ENCODE measurements at places on chromosomes 6 and 20.

DNA sequence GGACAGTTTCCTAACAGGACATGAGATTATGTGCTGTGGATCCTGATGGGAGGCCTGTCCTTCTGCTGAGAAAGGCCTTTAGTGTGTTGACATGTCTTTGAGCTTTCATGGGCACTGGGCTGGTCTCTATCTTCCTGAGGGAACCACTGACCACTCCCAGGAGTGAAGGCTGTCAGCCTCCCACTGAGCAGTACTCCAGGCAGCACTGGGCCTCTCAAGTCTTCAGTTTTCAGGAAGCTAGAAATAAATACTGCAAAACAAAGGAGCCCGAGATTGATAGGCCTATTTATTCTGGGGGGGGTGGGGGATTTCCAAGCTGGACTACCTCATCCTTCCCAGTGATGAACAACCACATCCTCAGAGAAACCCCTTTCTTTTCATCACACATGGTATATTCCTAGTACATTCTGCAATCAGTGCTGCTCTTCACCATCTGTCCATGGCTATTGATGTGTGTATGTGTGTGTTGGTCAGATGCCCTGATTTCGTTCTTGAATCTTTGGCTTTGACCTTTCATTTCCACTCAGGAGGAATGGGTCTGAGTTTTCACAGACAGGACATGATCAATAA lies 180.9 kb upstream of the SPTLC3 start:
- no peak for DNase-seq

GRCh38 chr20:45405571-45406259 lies 2.4 kb upstream of the DBNDD2 start:
- DNase-seq = no peak

GRCh38 chr20:38804221-38804620 lies 1.3 kb upstream of the PPP1R16B start:
- DNase-seq = no peak

DNA sequence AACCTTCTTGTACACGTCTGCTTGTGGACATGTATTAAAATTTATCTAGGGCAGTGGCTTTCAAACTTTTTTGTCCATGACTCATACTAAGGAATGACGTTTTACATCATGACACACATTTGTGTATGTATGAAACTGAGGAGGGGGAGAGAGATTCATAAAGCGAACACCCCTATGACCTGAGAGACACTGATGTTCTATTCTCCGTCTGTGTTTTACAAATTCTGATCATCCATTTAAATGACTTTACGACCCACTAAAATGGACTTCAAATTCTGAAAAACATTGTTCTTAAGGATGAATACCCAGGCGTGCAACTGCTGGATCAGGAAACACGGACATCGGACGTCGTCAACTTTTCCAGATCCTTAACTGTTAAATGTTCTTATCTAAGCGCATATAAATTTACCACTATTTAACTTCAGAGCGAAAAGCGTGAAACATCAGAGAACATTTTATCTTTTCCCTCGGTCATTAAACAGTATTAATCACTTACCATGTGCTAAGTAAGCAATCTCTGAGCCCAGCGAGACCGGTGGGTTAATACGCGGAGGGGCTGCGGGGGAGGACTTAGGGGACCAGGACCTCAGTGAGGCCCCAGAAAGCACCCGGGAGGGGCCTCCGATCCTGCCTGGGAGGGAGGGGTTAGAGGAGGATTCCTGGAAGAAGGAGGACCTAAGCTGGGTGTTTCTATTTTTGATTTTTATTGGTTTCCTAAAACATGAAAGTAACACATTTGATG lies 1.2 kb downstream of the PLAGL1 start:
- DNase-seq = no peak

- DNase-seq = peak; percentile 8
Measured at GRCh38 chr20:21719592-21720214, 14.2 kb downstream of the PAX1 start.

- DNase-seq = no peak
Measured at GRCh38 chr20:20014659-20015058, 2.5 kb upstream of the NAA20 start.

DNA sequence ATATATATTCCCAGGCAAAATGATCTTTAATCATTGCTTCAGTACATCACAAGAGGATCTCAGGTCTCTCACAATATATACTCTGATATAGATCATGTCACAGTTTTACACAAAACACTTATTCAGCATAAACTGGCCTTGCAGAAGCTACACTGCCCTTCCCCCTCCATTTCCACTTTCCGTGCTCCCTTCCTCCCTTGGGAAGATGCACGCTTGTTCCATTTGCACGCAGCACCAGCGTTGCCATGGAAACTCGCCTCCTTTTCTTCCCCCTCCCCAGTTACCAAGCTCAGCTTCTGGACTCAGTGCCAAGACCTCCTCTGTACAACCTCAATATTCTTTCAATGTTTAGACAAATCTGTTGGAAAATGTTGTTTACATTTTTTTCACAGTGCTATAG lies 154.6 kb downstream of the RFPL4B start:
- DNase-seq = no peak

GRCh38 chr6:129684903-129685661 lies 24.9 kb downstream of the ARHGAP18 start:
- no peak for DNase-seq

DNA sequence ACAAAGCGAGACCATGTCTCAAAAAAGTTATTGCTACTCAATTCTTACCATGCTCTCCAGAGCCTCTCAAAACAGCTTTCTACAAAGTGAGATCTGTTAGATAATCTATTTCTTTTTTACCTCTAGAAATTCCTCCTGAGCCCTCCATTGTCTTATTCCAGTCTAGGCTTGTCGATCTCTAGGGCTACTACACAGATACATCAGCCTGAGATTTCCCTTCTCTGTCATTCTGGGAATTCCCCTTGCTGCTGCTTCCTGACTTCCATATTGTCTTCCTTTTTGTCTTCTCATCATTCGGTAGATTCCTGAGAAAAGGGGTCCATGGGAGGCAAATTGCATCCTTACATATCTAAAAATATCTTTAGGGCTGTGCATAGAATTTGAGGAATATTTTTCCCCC lies 75.6 kb upstream of the GNRH2 start:
- DNase-seq = no peak

DNA sequence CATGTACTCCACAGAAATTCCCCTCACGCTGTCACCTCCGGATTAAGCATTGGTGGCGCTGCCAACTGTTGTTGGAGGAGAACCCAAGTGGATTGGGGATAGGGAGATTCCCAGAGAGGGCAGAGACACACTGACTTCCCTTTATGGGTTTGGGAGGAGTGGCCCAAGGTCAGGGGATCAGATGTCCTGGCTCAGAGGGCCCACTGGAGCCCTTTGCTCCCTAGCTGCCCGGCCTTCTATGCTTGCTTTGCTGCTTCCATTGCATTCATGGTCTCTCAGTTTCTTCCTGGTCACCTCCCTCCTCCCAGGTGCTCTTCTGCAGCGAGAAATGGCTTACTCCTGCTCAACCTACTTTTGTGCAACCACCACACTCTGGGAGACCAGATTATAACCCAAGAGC lies 14.3 kb downstream of the CUL9 start:
- no peak for DNase-seq

DNA sequence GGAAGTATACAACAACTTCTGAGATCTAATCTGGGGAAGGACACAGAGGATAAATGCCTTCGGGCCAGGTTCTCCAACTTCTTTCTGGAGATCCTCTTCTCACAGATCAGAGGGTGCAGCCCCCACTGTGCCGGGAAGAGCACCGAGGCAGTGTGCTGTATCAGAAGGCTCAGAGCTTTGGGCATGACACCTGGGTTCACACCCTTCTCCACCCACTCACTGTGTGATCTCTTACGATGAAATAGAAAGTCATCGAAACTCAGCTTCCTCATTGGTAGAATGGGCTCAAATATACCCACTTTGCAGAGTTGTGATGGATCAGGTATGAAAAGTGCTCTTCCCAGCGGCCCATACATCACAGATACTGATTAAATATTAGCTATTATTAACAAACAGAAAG lies 347.5 kb upstream of the SOX4 start:
- DNase-seq = no peak

GRCh38 chr6:79250559-79250958 lies 16.1 kb upstream of the HMGN3 start:
- no peak for DNase-seq

DNA sequence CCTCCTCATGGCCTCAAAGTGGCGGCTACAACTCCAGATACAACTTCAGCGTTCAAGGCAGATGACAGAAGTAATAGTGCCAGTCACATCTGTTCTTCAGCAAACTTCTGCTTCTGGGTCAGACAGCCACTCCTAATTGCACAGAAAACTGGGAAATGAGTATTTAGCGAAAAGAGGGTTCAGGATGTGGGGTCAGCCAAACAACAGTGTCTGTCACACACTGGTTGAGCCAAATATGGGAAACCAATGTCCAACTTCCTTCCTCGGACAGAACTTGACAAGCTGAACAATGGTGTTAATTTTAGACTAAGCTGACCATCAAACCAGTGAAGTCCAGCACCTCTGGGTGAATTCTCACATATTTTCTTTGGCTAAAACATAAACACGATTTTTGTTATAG lies 22.1 kb downstream of the NUDT3 start:
- DNase-seq = no peak

- no peak for DNase-seq
Measured at GRCh38 chr6:91781946-91782345, 1195.1 kb upstream of the MAP3K7 start.

- no peak for DNase-seq
Measured at GRCh38 chr6:9543649-9544048, 871.2 kb downstream of the TFAP2A start.

GRCh38 chr6:80186082-80186481 lies 79.6 kb downstream of the BCKDHB start:
- DNase-seq = no peak

- no peak for DNase-seq
Measured at GRCh38 chr6:110828396-110828795, 13.1 kb upstream of the CDK19 start.

- no peak for DNase-seq
Measured at GRCh38 chr20:48414786-48415185, 413.0 kb downstream of the PREX1 start.

- no peak for DNase-seq
Measured at GRCh38 chr6:26570027-26570809, 26.5 kb upstream of the ABT1 start.

GRCh38 chr6:141598487-141598886 lies 534.2 kb upstream of the GJE1 start:
- no peak for DNase-seq

DNA sequence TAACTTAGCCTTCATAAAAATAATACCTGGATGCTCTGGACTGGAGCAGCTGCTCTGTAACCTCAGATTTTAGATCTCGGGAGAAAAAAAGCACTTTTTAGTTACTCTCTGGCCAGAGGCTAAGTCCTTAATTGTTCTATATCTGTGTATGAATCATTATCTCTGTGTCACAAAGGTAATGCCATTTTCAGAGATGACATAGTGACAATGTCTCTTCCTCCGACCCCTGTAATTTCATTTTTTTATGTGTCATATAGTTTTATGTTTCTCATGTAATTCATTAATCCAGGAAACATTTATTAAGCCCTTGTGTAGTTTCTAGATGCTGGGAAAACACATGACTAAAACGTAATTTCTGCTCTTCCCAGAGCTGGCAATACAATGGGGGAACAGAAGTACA lies 55.6 kb downstream of the SENP6 start:
- DNase-seq = no peak

- no peak for DNase-seq
Measured at GRCh38 chr20:57948180-57948955, 238.6 kb upstream of the PMEPA1 start.

- no peak for DNase-seq
Measured at GRCh38 chr6:160735523-160735922, 33.5 kb downstream of the PLG start.

- DNase-seq = no peak
Measured at GRCh38 chr6:127299522-127300240, 33.0 kb downstream of the RNF146 start.

GRCh38 chr6:162613310-162613709 lies 114.3 kb downstream of the PRKN start:
- no peak for DNase-seq

DNA sequence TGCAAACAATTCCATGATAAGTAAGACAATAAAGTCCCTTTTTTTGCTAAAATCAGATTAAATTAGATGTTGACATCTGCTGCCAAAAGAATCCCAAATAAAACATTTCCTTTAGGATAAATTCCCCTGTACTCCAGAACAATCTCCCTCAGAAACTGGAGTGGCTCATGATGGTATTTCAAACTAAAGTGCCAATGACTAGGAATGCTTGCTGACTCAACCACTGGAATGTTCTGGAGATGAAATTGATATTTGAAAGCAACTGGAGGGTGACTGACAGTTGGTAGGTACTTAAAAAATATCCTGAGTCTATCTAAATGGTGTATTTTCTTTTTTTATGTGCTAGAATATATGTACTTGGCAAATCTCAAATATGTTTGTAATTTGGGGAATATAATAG lies 350.1 kb upstream of the TSHZ2 start:
- DNase-seq = no peak

DNA sequence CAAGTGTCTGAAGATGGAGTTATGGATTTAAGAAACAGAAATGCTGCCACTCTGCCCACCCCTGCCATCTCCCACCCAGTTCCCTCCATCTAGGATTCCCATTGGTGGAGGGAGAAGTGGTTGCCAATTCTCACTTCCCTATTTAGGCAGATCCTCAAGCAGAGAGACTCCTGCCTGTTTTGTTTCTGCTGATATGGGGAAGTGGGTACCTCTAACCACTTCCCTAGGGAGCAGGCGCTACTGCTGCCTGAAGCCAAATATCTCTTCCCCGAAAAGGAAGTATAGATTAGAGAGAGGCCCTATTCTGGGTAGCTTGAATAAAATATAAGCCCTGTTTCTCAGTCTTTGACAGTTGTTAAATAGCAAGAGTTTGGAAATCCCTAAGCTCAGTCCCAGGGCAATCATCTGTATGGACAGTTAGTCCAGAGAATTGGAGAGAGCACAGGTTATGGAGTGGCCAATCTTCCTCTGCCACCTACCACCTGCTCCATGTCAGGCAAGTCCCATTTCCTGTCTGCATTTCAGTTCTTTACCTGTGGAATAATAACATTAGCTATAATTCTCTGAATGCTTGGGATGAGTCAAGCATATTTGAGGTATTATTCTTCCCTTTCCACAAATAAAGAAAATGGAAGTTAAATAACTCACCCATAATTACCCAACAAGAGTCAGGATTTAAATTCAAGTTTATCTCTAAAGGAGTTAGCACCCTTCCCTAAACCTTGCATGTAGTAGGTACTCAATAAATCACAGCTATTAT lies 2.6 kb upstream of the ADGB start:
- no peak for DNase-seq

GRCh38 chr6:123896869-123897268 lies 93.2 kb downstream of the NKAIN2 start:
- DNase-seq = no peak

DNA sequence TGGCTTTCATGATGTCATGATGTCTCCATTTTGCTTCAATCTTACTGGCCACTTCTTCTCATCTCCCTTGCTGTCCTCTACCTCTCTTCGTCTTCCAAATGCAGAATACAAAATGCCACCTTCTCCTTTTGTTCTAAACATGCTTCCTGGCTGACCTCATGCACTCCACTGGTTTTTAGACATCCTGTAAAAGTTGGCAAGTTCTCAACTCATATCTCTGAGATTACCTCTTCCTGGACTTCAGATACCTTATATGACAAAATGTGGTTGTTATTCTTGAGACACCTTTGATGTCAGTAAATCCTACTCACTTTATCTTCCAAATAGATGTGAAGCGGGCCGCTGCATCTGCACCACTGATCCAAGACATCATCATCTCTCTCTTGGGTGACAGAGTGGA lies 212.7 kb upstream of the FOXA2 start:
- DNase-seq = no peak

GRCh38 chr6:36947570-36948351 lies 6.8 kb upstream of the PI16 start:
- DNase-seq = no peak

GRCh38 chr6:107396211-107396610 lies 63.2 kb downstream of the PDSS2 start:
- DNase-seq = no peak

- no peak for DNase-seq
Measured at GRCh38 chr6:113122060-113122459, 735.1 kb upstream of the MARCKS start.
